ENCODE measurements at places on chromosomes 6 and 20.

DNA sequence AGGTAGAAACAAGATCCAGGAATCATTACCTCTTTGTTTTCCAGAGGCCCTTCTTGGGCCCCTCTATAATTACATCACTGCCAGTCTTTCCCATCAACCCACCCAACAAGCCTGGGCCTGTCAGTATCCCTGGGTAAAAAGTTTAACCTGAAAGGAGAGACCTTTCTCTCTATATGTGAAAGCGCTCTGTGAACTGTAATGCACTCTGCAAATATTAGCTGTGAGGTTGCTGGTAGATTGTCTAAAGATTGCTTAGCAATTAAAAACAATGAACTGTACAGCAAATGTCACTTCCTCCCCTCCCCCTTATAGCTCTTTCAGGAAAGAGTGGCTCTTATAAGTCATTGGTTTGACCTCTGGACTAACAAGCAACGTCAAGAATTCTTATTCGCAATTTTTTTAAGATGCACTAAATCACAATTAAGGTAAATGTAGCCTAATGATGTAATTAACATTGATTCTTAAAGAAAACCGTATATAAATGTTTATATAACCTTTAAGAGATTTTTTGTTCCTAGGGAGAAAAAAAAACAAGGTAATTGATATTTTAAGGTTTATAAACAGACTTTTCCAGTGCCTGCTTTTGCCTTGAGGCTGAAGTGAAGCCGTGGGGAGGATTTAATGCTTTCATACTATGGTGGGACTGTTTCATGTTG lies 18.4 kb downstream of the ECT2L start:
- H3K4me1 ChIP-seq: peaks cover 33% of the 10 kb centered on the region
- no peaks in the 10 kb centered on the region for H3K36me3 ChIP-seq
- no peaks in the 10 kb centered on the region for H3K27me3 ChIP-seq
- no peak overlapping the region for H3K4me3 ChIP-seq
- no peak overlapping the region for H3K27ac ChIP-seq

GRCh38 chr6:53426117-53426516 lies 77.4 kb upstream of the ELOVL5 start:
- H3K36me3 ChIP-seq: no peaks in the 10 kb centered on the region
- no peak overlapping the region for H3K27ac ChIP-seq
- no peak for ATAC-seq
- no peak overlapping the region for H3K4me3 ChIP-seq
- no peaks in the 10 kb centered on the region for H3K27me3 ChIP-seq

DNA sequence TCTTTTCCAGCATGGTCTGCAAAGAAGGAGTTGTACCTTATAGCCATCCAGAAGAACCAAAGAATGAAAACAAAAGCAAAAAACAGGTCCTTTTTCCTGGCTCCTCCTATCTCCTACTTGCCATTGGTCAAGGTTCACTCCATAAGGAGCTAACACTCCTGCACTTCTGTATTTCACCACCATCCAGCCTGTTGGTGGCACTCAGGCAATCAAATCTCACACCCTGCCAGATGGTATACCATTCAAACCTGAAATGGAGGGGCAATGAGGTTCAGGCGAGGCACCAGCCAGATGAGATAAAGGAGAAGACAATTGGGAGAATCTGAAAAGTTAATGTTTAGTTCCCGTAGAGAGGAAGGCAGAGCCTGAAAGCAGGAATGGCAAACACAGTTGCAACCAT lies 203.8 kb downstream of the ALDH8A1 start:
- no peaks in the 10 kb centered on the region for H3K27me3 ChIP-seq
- no peak for ATAC-seq
- H3K36me3 ChIP-seq: no peaks in the 10 kb centered on the region
- H3K4me3 ChIP-seq: no peak overlapping the region
- H3K4me1 ChIP-seq: no peaks in the 10 kb centered on the region

GRCh38 chr20:1297486-1297885 lies 31.4 kb downstream of the SNPH start:
- peaks cover 6% of the 10 kb centered on the region for H3K4me1 ChIP-seq
- no peak overlapping the region for H3K4me3 ChIP-seq
- no peaks in the 10 kb centered on the region for H3K36me3 ChIP-seq
- H3K27ac ChIP-seq: no peak overlapping the region
- H3K27me3 ChIP-seq: no peaks in the 10 kb centered on the region

GRCh38 chr6:90820436-90820835 lies 233.6 kb upstream of the MAP3K7 start:
- no peaks in the 10 kb centered on the region for H3K27me3 ChIP-seq
- no peak for ATAC-seq
- H3K4me3 ChIP-seq: no peak overlapping the region
- H3K4me1 ChIP-seq: no peaks in the 10 kb centered on the region

- no peaks in the 10 kb centered on the region for H3K27me3 ChIP-seq
- peaks cover 8% of the 10 kb centered on the region for H3K36me3 ChIP-seq
- no peaks in the 10 kb centered on the region for H3K4me1 ChIP-seq
These were observed 126.9 kb upstream of the TIAM2 start for GRCh38 chr6:154868143-154868594.

DNA sequence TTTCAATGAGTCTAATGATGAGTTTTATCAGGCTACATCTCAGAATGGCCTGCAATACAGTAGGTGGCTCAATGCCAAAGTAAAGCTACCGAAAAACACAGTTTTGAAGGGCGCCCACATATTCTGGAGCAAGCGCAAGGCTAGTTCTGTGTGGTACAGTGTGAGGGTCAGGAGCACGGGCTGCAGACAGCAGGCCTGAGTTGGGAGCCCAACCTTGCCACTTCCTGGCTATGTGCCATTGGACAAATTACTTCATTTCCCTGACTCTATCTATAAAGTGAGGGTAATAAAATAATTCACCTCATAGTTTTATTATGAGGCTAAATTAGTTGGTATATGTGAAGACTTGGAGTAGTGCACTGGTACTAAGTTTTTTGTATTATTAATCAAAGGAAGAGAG lies 150.7 kb downstream of the OPN5 start:
- H3K27me3 ChIP-seq: no peaks in the 10 kb centered on the region
- H3K4me1 ChIP-seq: no peaks in the 10 kb centered on the region
- no peak overlapping the region for H3K4me3 ChIP-seq
- no peaks in the 10 kb centered on the region for H3K36me3 ChIP-seq
- no peak overlapping the region for H3K27ac ChIP-seq
- ATAC-seq: no peak

DNA sequence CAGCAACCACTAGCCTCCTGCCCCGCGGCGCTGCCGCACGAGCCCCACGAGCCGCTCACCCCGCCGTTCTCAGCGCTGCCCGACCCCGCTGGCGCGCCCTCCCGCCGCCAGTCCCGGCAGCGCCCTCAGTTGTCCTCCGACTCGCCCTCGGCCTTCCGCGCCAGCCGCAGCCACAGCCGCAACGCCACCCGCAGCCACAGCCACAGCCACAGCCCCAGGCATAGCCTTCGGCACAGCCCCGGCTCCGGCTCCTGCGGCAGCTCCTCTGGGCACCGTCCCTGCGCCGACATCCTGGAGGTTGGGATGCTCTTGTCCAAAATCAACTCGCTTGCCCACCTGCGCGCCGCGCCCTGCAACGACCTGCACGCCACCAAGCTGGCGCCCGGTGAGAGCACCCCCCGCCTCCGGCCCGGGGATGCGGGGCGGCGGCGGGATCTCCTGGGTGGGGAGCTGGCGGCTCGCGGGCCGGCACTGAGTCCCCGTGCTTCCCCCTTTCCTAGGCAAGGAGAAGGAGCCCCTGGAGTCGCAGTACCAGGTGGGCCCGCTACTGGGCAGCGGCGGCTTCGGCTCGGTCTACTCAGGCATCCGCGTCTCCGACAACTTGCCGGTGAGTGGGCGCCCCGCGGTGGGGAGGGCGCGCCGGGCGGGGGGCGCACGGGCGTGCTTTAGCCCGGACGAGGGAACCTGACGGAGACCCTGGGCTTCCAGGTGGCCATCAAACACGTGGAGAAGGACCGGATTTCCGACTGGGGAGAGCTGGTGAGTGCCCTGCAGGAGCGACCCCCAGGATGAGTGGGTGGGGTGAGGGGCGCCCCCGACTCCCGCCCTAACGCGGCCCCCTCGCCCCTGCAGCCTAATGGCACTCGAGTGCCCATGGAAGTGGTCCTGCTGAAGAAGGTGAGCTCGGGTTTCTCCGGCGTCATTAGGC lies 585 bp downstream of the PIM1 start:
- H3K4me1 ChIP-seq: peaks cover 63% of the 10 kb centered on the region
- H3K4me3 ChIP-seq: peak overlapping the region; percentile 92
- ATAC-seq: peak; percentile 51
- H3K27ac ChIP-seq: peak overlapping the region; percentile 99

GRCh38 chr20:64232794-64233193 lies 22.8 kb upstream of the PCMTD2 start:
- no peaks in the 10 kb centered on the region for H3K36me3 ChIP-seq
- no peak overlapping the region for H3K4me3 ChIP-seq
- no peaks in the 10 kb centered on the region for H3K27me3 ChIP-seq
- H3K27ac ChIP-seq: no peak overlapping the region

DNA sequence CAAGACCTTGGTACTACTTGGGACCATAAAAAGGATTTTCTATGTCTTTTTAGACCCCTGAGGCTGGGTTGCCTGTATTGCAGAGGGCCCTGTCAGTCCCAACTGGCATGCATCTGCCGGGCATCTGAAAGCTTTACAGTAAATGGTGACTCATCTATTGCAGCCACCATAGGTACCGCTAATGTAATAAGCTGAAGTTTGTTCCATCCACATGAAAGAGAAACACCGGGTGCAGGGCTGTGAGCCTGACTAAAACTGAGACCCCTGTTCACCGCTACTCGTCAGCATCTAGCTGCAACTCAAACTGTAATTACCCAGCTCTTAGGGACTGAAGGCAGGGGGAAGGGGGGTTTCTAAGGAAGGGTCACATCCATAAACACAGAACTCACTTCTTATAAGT lies 49.5 kb downstream of the TRERF1 start:
- H3K36me3 ChIP-seq: no peaks in the 10 kb centered on the region
- H3K27me3 ChIP-seq: no peaks in the 10 kb centered on the region
- no peak overlapping the region for H3K4me3 ChIP-seq
- peak; percentile 86 for ATAC-seq
- H3K27ac ChIP-seq: no peak overlapping the region
- peaks cover 12% of the 10 kb centered on the region for H3K4me1 ChIP-seq

DNA sequence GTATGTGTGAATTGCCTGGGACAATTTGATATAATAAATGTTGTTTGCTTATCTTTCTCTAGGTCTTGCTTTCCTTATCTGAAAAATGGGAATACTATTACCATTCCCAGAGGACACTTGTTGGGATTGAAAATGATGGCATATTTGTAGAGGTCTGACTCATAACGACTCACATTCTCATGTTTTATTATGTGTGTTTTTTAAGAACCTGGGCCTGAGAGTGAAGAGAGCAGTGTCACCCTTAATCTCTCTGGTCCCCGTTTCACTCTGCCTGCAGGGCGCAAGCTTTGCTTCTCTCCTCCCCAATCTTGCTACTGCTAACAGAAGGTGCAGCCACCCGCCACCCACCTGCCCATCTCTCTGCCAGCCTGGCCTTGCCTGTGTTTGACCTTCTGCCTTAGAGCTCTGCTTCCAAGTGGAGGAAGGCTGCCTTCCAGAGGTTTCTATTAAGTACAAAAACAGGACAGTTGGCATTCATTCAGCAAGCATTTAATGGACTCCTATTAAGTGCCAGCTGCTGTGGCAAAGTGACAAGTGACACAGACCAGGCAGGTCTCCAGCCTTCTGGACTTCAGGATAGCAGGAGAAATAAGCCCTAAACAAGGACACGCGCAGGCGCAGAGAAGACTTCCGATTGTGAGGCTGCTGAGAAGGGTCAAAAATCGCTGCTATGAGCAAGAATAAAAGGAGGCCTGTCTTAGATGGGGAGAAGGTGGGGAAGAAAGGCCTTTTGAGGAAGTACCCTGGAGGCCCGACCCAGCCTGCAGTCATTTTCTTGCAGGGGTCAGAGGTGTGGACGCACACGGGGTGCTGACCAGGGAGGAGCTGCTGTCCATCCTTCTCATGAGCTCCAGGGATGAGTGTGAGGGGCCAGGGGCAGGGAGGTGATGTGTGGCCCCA lies 112.5 kb downstream of the JPH2 start:
- ATAC-seq: no peak
- H3K27ac ChIP-seq: peak overlapping the region; percentile 7
- H3K4me3 ChIP-seq: no peak overlapping the region
- no peaks in the 10 kb centered on the region for H3K36me3 ChIP-seq
- H3K27me3 ChIP-seq: peaks cover 15% of the 10 kb centered on the region
- H3K4me1 ChIP-seq: peaks cover 21% of the 10 kb centered on the region

DNA sequence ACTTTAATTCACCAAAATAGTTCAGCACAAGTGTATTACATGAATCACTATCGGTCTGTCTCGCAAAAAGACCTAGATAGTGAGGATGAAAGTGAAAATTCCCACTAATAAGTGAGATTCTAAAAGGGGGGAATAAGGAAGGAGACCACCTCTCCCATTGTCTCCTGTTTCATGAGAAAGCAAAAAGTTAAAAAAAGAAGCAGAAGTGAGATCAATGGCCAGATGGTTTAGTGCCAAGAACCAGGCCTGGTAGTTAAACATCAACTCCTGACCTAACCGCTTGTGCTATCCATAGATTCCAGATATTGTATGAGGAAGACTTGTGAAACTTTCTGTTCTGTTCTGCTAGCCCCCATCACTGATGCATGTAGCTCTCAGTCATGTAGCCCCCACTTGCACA lies 293.0 kb downstream of the RNGTT start:
- peaks cover 94% of the 10 kb centered on the region for H3K36me3 ChIP-seq
- ATAC-seq: no peak
- H3K4me3 ChIP-seq: no peak overlapping the region
- H3K4me1 ChIP-seq: no peaks in the 10 kb centered on the region
- no peak overlapping the region for H3K27ac ChIP-seq

DNA sequence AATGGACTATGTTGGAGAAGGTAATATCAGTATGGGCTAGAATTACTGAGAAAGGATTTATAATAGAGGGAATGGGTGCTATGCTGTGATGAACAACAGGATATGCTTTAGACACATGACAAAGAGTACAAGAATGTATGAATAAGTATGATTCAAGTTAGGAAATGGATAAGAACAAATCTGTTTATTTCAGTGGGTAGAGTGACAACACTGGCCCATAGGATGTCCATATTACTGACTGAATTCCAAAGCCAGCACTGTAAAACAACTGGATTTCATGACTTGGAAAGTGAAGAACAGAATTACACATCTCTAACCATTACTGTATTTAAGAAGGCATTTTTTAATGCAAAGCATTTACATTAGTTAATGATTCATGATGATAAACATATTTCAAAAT lies 35.9 kb downstream of the EPM2A start:
- H3K4me3 ChIP-seq: no peak overlapping the region
- H3K27ac ChIP-seq: no peak overlapping the region
- no peaks in the 10 kb centered on the region for H3K4me1 ChIP-seq
- no peaks in the 10 kb centered on the region for H3K27me3 ChIP-seq
- H3K36me3 ChIP-seq: peaks cover 23% of the 10 kb centered on the region

DNA sequence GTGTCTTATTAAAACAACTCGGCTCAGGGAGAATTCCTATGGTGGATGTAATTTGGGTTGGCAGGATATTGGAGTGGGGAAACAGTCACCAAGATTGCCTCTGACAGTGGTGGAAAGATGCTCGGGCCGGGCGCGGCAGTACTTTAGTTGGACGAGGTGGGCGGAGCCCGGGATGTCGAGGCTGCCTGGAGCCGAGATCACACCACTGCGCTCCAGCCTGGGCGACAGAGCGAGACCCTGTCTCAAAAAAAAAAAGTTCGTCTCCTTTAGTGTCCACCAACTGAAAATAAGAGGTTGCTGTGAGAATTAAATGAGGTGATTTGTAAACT lies 621 bp downstream of the NOL7 start:
- peak overlapping the region; percentile 98 for H3K4me3 ChIP-seq
- peaks cover 26% of the 10 kb centered on the region for H3K36me3 ChIP-seq
- H3K27me3 ChIP-seq: no peaks in the 10 kb centered on the region
- H3K27ac ChIP-seq: peak overlapping the region; percentile 99
